Mesendoderm (in vitro differentiated cells): ENCODE measurements at places on chromosomes 4 and X.
A peak's percentile ranks its signal among the peaks of the same experiment; 100 is the strongest.

- no peak for DNase-seq
Observed at GRCh38 chrX:139851730-139852129, 81.1 kb downstream of the ATP11C start.

DNA sequence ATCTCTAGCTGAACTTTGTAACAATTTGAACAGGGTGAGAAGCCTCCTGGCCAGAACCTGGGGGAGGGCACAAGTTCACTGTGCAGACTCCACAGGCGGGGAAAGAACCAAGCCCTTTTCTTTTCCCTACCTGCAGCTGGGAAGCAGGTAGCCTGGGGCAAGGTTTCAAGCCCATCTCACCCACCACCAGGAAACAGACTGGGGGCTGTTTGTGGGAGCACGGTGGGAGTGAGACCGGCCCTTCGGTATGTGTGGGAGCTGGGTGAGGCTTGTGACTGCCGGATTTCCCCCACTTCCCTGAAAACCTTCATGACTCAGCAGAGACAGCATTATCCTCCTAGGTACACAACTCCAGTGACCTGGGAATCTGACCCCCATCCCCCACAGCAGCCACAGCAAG is 211.7 kb downstream of the ZNF674 start:
- no peak for DNase-seq

DNA sequence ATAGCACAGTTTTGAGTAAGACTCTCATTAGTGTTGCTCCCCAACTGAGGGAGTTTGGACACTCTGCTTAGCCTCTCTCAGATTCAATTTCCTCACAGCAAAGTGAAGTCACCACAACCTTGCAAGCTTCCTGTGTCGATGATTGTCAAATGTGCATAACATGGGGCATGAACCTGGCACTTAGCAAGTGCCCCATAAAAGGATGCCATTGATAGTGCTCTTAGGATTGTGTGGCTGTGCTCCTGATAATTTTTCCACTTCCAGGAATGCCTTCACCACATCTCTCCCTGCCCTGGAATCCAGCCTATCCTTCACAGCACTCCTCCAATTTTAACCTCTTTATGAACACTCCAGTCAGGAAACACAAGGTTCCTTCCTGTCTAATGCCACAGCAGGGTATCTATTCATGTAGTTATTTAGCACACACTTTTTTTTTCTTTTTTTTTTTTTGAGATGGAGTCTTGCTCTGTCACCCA is 309.4 kb downstream of the PPP3CA start:
- DNase-seq = no peak

DNA sequence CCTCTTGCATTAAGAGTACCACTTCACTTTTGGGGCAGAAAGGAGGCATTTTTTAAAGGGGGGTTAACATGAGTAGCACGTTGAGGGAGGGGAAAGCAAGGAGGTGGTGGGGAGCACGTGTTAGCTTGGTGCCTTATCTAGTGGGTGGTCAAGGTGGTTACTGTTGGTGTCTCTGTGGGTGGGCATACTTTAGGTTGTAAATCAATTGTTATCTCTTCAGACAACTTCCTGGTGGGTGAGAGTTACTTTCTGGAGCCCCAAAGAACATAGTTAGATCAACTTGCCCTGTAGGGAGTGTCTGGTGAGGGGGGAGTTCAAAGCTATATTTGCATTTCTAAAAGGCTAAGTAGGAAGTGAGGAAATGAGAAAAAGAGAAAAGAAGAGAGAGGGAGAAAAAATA is 297.7 kb upstream of the CLNK start:
- peak; percentile 95 for DNase-seq

DNA sequence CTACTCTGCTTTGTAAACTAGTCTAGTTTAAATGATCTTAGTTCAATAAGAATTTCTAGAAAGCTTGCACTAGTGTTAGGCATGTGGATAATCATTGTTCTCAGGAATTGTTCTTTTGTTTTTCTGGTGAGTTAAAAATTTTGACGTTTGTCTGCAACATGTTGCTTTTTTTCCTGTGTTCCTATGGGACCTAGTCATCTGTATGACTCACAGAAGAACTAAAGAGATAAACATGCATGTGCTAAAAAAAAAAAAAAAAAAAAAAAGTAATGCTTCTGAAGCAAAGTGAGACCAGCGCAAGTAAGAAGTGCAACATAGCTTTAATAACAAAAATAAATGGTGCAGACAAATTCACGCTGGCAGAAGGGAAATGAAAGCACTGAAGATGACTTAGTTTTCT is 471.2 kb downstream of the IQCM start:
- no peak for DNase-seq

DNA sequence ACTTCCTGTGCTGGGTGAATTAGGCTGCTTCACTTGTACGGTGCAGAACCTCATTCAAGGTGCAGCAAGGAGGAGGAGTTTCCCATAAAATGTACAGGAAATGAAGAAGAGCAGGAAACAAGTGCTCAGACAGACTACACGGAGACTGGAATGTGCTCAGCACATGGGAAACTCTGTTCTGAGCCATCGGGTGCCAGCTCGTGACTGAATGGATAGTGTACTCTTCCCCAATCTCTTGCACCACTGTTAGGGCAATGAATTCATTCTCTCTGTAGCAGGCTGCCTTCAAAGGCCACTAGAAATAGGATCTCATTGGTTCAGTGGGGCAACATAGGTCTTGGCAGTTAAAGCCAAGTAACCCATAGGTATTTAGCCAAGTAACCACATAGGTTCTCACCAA is 200.0 kb upstream of the LDB2 start:
- no peak for DNase-seq

GRCh38 chr4:115219315-115219860 is 106.0 kb upstream of the NDST4 start:
- peak; percentile 93 for DNase-seq

DNA sequence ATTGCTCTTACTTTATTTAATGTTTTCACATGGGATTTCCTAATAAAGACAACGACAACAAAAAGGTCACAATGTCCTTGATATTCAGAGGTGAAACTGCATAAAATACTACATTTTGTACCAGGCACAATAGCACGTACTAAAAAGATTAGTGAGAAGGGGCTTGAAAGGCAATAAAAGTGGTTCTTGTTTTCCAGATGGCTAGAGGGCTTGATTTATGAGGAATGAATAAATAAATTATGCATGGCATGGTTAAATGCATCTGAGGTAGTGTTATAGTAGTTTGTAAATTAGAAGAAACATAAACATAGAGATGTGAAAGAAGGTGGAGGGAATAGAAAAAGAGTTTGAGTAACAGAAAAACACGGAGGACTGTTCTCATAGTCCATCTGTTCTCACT is 123.4 kb downstream of the CLCN5 start:
- no peak for DNase-seq

- DNase-seq = no peak
Observed at GRCh38 chrX:3674881-3675280, 38.6 kb downstream of the PRKX start.

DNA sequence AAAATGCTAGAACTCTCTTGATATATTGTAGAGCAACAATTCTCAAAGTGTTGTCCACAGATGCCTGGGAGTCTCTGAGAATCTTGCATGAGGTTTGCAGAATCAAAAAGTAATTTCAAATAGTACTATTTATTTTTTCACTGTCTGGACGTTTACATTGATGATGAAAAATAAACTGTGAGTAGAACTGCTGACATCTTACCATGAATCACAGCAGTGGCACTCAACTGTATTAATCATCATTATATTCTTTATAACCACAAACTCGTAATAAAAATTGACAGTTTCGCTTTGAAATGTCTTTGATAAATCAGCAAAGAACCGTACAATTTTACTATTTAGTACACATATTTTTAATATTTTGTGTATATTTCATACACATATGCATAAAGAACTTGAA is 94.5 kb downstream of the NAF1 start:
- no peak for DNase-seq

GRCh38 chr4:61273233-61273632 is 73.1 kb downstream of the ADGRL3 start:
- no peak for DNase-seq

DNA sequence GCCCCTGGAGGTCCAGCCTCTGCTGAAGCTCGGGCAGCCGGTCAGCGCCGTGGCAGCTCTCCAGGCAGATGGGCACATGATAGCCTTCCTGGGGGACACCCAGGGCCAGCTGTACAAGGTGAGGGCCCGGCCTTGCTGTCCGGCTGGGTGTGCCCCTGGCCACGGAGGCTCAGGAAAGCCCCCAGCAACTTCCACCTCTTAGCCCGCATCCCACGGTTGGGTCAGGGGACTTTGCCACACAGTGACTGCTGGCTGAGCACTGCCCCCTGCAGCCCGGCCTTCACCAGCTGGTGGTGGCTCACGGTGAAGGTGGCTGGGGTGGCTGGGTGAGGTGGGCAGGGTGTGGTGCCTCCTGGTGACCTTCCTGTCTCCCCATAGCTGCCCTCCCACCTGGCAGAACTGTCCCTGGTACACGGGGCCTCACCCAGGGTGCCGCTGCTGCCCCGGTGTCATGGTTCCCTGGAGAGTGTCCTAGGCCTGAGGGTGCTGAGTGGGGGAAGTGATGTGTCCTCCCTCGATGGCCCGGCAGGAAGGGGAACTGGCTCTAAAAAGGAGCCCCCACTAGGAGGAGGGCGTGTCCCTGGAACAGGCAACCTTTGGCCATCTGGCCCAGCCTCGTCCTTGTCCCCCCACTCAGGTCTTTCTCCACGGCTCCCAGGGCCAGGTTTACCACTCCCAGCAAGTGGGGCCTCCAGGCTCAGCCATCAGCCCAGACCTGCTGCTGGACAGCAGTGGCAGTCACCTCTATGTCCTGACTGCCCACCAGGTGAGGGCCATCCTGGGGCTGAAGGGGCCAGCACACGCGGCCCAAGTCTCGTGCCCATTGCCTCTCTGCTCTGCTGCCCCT is 4.5 kb downstream of the PLXNB3 start:
- DNase-seq = no peak

- DNase-seq = peak; percentile 56
Observed at GRCh38 chrX:134406356-134407064, 53.5 kb upstream of the HPRT1 start.

GRCh38 chr4:89213382-89213701 is 94.3 kb downstream of the GPRIN3 start:
- DNase-seq = no peak

- peak; percentile 80 for DNase-seq
Observed at GRCh38 chr4:176270669-176271068, 1.6 kb upstream of the ASB5 start.

DNA sequence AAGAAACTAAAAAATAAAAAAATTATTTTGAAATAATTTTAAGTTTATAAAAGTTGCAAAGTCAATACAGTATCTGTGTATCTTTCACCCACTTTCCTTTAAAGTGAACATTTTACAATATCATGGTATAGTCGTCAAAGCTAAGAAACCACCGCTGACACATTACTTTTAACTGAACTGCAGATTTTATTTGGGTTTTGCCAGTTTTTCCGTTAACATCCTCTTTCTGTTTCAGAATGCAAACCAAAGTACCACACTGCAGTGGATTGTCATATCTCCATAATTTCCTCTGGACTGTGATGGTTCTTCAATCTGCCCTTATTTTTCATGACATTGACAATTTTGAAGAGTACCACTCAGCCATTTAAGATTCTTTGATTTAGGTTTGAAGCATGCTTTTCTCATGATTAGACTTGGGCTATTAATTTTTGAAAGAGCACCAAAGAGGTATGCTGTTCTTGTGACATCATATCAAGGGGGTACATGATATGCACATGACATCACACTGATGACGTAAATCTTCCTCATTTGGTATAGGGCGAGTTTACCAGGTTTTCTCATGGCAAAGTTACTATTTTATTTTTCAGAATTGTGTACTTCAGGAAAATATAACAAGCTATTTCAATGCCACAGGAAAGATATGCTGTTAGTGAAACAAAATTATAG is 3.6 kb upstream of the CXCL1 start:
- DNase-seq = no peak

GRCh38 chr4:152052451-152053057 is 291.7 kb upstream of the GATB start:
- no peak for DNase-seq

GRCh38 chrX:7378406-7378805 is 230.5 kb upstream of the PUDP start:
- DNase-seq = peak; percentile 23

DNA sequence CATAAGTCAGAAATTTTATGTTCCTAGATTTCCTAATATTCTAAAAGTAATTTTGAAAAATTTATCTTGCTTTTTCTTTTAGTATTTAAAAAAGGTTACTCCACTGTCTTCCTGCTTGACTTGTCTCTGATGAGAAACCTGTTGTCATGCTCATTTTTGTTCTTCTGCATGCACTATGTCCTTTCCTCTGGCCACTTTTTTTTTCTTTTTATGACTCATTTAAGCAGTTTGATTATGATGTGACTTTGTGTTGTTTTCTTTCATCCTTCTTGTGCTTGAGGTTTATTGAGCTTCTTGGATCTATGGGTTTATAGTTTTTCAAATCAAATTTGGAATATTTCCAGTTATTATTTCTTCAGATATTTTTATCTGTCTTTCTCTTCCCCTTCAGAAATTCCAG is 12.0 kb upstream of the UFSP2 start:
- DNase-seq = no peak

DNA sequence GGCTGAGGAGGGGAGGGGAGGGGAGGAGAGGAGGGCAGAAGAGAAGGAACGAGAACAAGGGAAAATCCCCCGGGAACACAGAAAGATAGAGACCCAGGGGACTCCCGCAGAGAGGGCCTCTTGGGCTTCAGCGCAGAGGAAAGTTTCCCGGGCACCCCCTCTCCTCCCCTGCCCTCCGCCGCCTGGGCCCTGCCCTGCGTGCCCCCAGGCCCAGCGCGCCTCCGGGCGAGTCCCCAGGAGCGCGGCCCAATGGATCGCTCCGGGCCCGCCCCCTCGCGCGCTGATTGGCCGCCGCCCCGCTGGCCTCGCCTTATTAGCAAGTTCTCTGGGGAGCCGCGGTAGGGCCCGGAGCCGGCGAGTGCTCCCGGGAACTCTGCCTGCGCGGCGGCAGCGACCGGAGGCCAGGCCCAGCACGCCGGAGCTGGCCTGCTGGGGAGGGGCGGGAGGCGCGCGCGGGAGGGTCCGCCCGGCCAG is at the start of gene MSX1:
MSX1 (plus strand) TSS at position 341 of the 474 bp plus-strand sequence. CDS start 235 bp downstream, outside the sequence.
- peak; percentile 92 for DNase-seq

DNA sequence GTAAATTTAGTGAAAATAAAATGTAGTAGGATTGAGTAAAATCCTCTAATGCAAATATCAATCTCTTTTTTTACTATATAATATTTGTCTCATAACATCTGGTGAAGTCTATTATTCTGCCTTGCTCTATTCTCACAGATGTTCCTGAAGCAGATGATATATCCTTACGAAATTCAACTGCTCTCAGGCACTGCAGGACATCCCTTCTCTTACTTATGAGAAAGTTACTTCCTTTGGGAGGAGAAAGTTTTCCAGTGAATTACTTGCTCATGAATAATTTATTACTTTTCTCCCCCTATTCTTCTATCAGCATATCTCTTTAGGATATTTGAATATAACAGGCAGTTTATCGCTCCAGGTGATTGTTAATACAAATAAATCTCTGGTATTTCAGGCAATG is 75.6 kb upstream of the AGA start:
- no peak for DNase-seq
